ENCODE measurements at places on chromosomes 1 and 21. TPM values are rescaled to one million over a fixed set of nuclear protein-coding genes. Genes with fewer than 3 reads are reported as not detected.

- no peaks in the 10 kb centered on the region for H3K27me3 ChIP-seq
- H3K4me3 ChIP-seq: no peak overlapping the region
- DNase-seq: peak; percentile 67
- peaks cover 18% of the 10 kb centered on the region for H3K4me1 ChIP-seq
These were observed 50.3 kb downstream of the HIVEP3 start for GRCh38 chr1:41868241-41868998.

DNA sequence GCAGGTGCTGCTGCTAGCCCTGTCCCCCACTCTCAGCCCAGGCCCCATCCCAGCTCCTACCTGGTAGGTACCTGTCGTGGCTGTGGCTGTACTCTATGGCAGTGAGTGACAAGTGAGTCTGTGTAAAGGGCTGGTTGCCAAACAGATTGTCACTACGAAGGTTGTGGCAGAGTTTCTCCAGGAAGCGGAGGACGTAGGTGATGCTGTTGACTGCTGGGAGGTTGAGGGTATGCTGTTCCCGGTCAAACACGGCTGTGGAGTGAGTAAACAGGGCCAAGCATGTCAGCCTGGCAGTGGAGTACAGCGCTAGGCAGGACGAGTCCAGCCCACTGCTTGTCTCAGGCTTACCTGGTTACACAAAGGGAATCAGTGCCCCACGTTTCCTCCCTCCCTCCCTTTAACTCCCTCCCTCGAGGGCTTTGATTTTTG lies 24.8 kb upstream of the SLFNL1 start:
- H3K36me3 ChIP-seq: peaks cover 13% of the 10 kb centered on the region
- H3K4me3 ChIP-seq: no peak overlapping the region
- H3K27ac ChIP-seq: no peak overlapping the region
- peaks cover 14% of the 10 kb centered on the region for H3K4me1 ChIP-seq
- no peaks in the 10 kb centered on the region for H3K27me3 ChIP-seq

GRCh38 chr1:154745286-154745731 lies 124.8 kb downstream of the KCNN3 start:
- H3K27me3 ChIP-seq: peaks cover 89% of the 10 kb centered on the region
- peak overlapping the region; percentile 73 for H3K27ac ChIP-seq
- DNase-seq: peak; percentile 90
- peak overlapping the region; percentile 12 for H3K4me3 ChIP-seq
- peaks cover 50% of the 10 kb centered on the region for H3K4me1 ChIP-seq

GRCh38 chr1:224739997-224740684 lies 124.0 kb downstream of the CNIH3 start:
- H3K27me3 ChIP-seq: peaks cover 12% of the 10 kb centered on the region
- H3K36me3 ChIP-seq: no peaks in the 10 kb centered on the region
- H3K4me3 ChIP-seq: no peak overlapping the region

- H3K4me1 ChIP-seq: peaks cover 3% of the 10 kb centered on the region
- H3K27ac ChIP-seq: no peak overlapping the region
- no peak overlapping the region for H3K4me3 ChIP-seq
- DNase-seq: no peak
These were observed 39.5 kb upstream of the NFASC start for GRCh38 chr1:204831186-204831585.

- H3K36me3 ChIP-seq: no peaks in the 10 kb centered on the region
- no peak overlapping the region for H3K27ac ChIP-seq
- no peak for DNase-seq
- no peaks in the 10 kb centered on the region for H3K4me1 ChIP-seq
These were observed 60.7 kb upstream of the BTG3 start for GRCh38 chr21:17673261-17674020.

- H3K27me3 ChIP-seq: no peaks in the 10 kb centered on the region
- H3K4me3 ChIP-seq: no peak overlapping the region
These were observed 8.7 kb downstream of the XPR1 start for GRCh38 chr1:180640531-180640949.

DNA sequence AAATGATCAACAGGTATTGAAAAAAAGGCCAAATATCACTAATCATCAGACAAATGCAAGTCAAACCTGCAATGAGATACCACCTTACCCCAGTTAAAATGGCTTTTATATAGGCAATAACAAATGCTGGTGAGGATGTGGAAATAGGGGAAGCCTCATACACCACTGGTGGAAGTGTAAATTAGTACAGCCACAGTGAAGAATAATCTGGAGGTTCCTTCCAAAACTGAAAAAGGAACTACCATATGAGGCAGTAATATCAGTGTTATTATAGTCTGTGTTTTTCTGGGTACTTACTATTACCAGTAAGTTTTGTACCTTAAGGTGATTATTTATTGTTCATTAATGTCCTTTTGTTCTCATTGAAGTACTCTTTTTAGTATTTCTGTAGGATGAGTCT lies 201.3 kb downstream of the MRPL39 start:
- H3K4me3 ChIP-seq: no peak overlapping the region
- peaks cover 27% of the 10 kb centered on the region for H3K4me1 ChIP-seq
- peaks cover 13% of the 10 kb centered on the region for H3K36me3 ChIP-seq
- no peak for DNase-seq

DNA sequence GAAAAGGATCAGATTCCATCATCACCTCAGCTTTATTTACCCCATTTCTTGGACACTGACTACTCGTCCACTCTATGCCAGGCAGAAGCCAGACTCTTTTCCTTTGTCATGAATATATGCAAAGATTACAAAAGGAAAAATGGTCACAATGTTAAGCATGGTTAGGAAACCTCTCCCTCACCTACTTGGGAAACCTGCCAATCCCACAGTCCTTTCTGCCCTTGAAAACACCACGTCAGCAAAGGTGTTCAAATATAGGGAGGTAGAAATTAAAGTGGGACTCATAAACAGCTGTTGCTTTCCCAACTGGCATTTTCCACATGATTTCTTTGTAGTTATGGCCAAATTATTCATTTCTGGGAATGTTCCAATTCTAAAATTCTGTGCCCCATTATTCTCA lies 16.2 kb upstream of the ATP13A2 start:
- no peaks in the 10 kb centered on the region for H3K27me3 ChIP-seq
- DNase-seq: no peak
- peaks cover 4% of the 10 kb centered on the region for H3K4me1 ChIP-seq
- H3K36me3 ChIP-seq: peaks cover 27% of the 10 kb centered on the region
- H3K27ac ChIP-seq: no peak overlapping the region

- H3K36me3 ChIP-seq: no peaks in the 10 kb centered on the region
- no peaks in the 10 kb centered on the region for H3K27me3 ChIP-seq
- DNase-seq: no peak
- H3K27ac ChIP-seq: no peak overlapping the region
These were observed 15.4 kb upstream of the KIAA0040 start for GRCh38 chr1:175207971-175208370.

GRCh38 chr1:187577610-187578009 lies 748.9 kb downstream of the PLA2G4A start:
- H3K27ac ChIP-seq: no peak overlapping the region
- H3K36me3 ChIP-seq: no peaks in the 10 kb centered on the region
- H3K4me3 ChIP-seq: no peak overlapping the region
- H3K4me1 ChIP-seq: no peaks in the 10 kb centered on the region

GRCh38 chr1:189211742-189212141 lies 1265.9 kb downstream of the BRINP3 start:
- no peak overlapping the region for H3K4me3 ChIP-seq
- DNase-seq: no peak
- H3K4me1 ChIP-seq: no peaks in the 10 kb centered on the region
- H3K27me3 ChIP-seq: no peaks in the 10 kb centered on the region

GRCh38 chr21:32186804-32187203 lies 92.0 kb downstream of the MIS18A start:
- H3K36me3 ChIP-seq: no peaks in the 10 kb centered on the region
- H3K4me3 ChIP-seq: no peak overlapping the region
- peaks cover 3% of the 10 kb centered on the region for H3K27me3 ChIP-seq
- H3K27ac ChIP-seq: no peak overlapping the region
- no peak for DNase-seq
- no peaks in the 10 kb centered on the region for H3K4me1 ChIP-seq

- peak within 1 kb of the TSS; percentile 73 for H3K4me3 ChIP-seq
- peaks cover 20% of the 10 kb centered on the region for H3K4me1 ChIP-seq
- no peak within 1 kb of the TSS for H3K27ac ChIP-seq
These were observed at the start of gene TSPAN2 for GRCh38 chr1:115089420-115090185. TSS of gene TSPAN2 (minus strand) at chr1:115089503. CDS start at chr1:115089432, 71 bp downstream.

- DNase-seq: no peak
- H3K4me3 ChIP-seq: no peak overlapping the region
- no peak overlapping the region for H3K27ac ChIP-seq
- no peaks in the 10 kb centered on the region for H3K36me3 ChIP-seq
These were observed 241.1 kb downstream of the PDE4B start for GRCh38 chr1:66033781-66034180.

GRCh38 chr21:45868086-45868485 lies 113.5 kb upstream of the COL6A1 start:
- no peak for DNase-seq
- H3K27me3 ChIP-seq: no peaks in the 10 kb centered on the region
- H3K36me3 ChIP-seq: no peaks in the 10 kb centered on the region
- no peak overlapping the region for H3K27ac ChIP-seq
- no peak overlapping the region for H3K4me3 ChIP-seq

GRCh38 chr1:23810818-23811540 lies 10.4 kb upstream of the GALE start:
- H3K36me3 ChIP-seq: peaks cover 2% of the 10 kb centered on the region
- H3K4me1 ChIP-seq: peaks cover 18% of the 10 kb centered on the region
- H3K4me3 ChIP-seq: no peak overlapping the region
- DNase-seq: peak; percentile 68
- H3K27ac ChIP-seq: no peak overlapping the region

- no peak for DNase-seq
- H3K4me1 ChIP-seq: peaks cover 59% of the 10 kb centered on the region
- H3K36me3 ChIP-seq: peaks cover 10% of the 10 kb centered on the region
- H3K27me3 ChIP-seq: no peaks in the 10 kb centered on the region
- peak overlapping the region; percentile 2 for H3K27ac ChIP-seq
These were observed 6.9 kb downstream of the EPS15 start for GRCh38 chr1:51512120-51512519.

- no peak overlapping the region for H3K4me3 ChIP-seq
- peaks cover 15% of the 10 kb centered on the region for H3K27me3 ChIP-seq
- no peaks in the 10 kb centered on the region for H3K36me3 ChIP-seq
- no peak overlapping the region for H3K27ac ChIP-seq
- no peak for DNase-seq
These were observed 164.4 kb upstream of the PALMD start for GRCh38 chr1:99481391-99481996.

- H3K27me3 ChIP-seq: no peaks in the 10 kb centered on the region
- DNase-seq: no peak
- no peak overlapping the region for H3K27ac ChIP-seq
- no peaks in the 10 kb centered on the region for H3K36me3 ChIP-seq
These were observed 549.2 kb downstream of the NEGR1 start for GRCh38 chr1:71733121-71733520.

- H3K27me3 ChIP-seq: no peaks in the 10 kb centered on the region
- DNase-seq: no peak
- H3K36me3 ChIP-seq: no peaks in the 10 kb centered on the region
- no peak overlapping the region for H3K27ac ChIP-seq
- H3K4me1 ChIP-seq: no peaks in the 10 kb centered on the region
- H3K4me3 ChIP-seq: no peak overlapping the region
These were observed 94.4 kb downstream of the BARHL2 start for GRCh38 chr1:90622666-90623065.

- no peak for DNase-seq
- no peaks in the 10 kb centered on the region for H3K4me1 ChIP-seq
- no peaks in the 10 kb centered on the region for H3K36me3 ChIP-seq
- H3K4me3 ChIP-seq: no peak overlapping the region
- no peaks in the 10 kb centered on the region for H3K27me3 ChIP-seq
- no peak overlapping the region for H3K27ac ChIP-seq
These were observed 76.8 kb upstream of the ERG start for GRCh38 chr21:38574895-38575575.

GRCh38 chr1:64961923-64962322 lies 4.4 kb downstream of the JAK1 start:
- peak overlapping the region; percentile 58 for H3K4me3 ChIP-seq
- no peaks in the 10 kb centered on the region for H3K27me3 ChIP-seq
- H3K36me3 ChIP-seq: peaks cover 12% of the 10 kb centered on the region
- H3K27ac ChIP-seq: peak overlapping the region; percentile 85
- no peak for DNase-seq

DNA sequence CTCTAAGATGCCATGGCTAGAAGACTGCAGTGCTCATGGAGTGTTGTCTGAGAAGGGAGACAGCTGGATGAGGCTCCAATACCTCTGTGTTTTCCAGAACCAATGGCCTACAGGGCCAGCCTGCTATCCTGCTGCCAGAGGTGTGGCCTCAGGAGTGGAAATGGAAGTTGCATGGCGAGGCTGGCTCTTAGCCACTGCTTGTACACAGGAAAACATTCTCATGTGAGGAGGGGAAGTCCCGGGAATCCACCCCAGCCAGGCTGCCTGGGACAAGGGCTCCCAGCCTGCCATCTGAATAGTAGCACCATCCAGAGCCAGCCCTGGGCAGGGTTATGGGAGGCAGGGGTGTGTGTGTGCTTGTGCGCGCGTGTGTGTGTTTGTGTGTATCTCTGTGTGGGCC lies 56.5 kb downstream of the SDC3 start:
- peaks cover 1% of the 10 kb centered on the region for H3K4me1 ChIP-seq
- peaks cover 47% of the 10 kb centered on the region for H3K27me3 ChIP-seq
- no peak overlapping the region for H3K4me3 ChIP-seq
- no peaks in the 10 kb centered on the region for H3K36me3 ChIP-seq
- no peak overlapping the region for H3K27ac ChIP-seq

DNA sequence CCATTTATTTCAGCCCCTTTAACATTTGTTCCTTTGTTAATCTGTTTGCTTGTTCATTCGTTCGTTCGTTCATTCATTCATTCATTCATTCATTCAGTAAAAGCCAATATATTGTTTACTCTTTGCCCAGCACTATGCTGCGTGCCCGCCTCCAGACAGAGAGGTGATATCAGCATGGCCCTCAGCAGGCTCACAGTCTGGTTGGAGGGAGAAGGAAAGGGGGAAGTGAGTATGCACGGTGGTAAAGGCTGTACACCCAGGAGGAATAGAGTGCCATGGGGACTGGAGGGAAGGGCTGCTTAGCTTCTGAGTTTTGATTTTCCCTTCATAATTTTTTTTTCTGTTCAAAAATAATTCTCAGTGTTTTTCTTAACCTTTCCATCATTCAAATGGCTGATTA lies 144.7 kb downstream of the NOS1AP start:
- no peaks in the 10 kb centered on the region for H3K36me3 ChIP-seq
- H3K4me1 ChIP-seq: no peaks in the 10 kb centered on the region
- no peak overlapping the region for H3K27ac ChIP-seq
- H3K4me3 ChIP-seq: no peak overlapping the region
- H3K27me3 ChIP-seq: peaks cover 11% of the 10 kb centered on the region

GRCh38 chr1:170366980-170367379 lies 165.0 kb upstream of the GORAB start:
- no peak overlapping the region for H3K27ac ChIP-seq

- H3K27me3 ChIP-seq: peaks cover 7% of the 10 kb centered on the region
- H3K4me3 ChIP-seq: no peak overlapping the region
- DNase-seq: no peak
- no peak overlapping the region for H3K27ac ChIP-seq
These were observed 109.2 kb upstream of the ETS2 start for GRCh38 chr21:38696579-38696978.

- H3K36me3 ChIP-seq: peaks cover 42% of the 10 kb centered on the region
- peak overlapping the region; percentile 83 for H3K27ac ChIP-seq
- no peak for DNase-seq
These were observed 81.8 kb downstream of the NOTCH2 start for GRCh38 chr1:119987686-119988085.

Gene SLC35A3
- 17.7 TPM for total RNA-seq

Gene CD1B
- total RNA-seq: not detected

Gene NBPF6
- not detected for total RNA-seq

Gene RAP1GAP
- total RNA-seq: 0.29 TPM

Gene S100B
- total RNA-seq: 0.77 TPM

Gene ALX3
- not detected for total RNA-seq

Gene OR2T2
- total RNA-seq: not detected

Gene RHD
- not detected for total RNA-seq

Gene CNN3
- 3.5 TPM for total RNA-seq

Gene PDPN
- not detected for total RNA-seq

Gene RGS16
- 39.9 TPM for total RNA-seq

Gene FBLIM1
- total RNA-seq: not detected

Gene LAPTM5
- total RNA-seq: 386 TPM

Gene IVL
- not detected for total RNA-seq

Gene KISS1
- total RNA-seq: not detected

Gene ADIPOR1
- total RNA-seq: 71.8 TPM

Gene PRUNE1
- total RNA-seq: 14.7 TPM

Data from activated CD8-positive, alpha-beta memory T cell treated with anti-CD3 and anti-CD28 coated beads, Interleukin-2, amount 10 ng/mL, durations not matched to agents 7 days and 5 days (primary cell).